ENCODE measurements at places on chromosomes 5 and 9.
A peak's percentile ranks its signal among the peaks of the same experiment; 100 is the strongest.

- DNase-seq: no peak
These were observed 8.5 kb downstream of the RXFP3 start for GRCh38 chr5:33944543-33945132.

GRCh38 chr9:34086864-34087263, 38.2 kb upstream of the UBAP2 start:
- DNase-seq: no peak

- peak; percentile 52 for DNase-seq
These were observed 7.5 kb downstream of the NHP2 start for GRCh38 chr5:178145965-178146820.

DNA sequence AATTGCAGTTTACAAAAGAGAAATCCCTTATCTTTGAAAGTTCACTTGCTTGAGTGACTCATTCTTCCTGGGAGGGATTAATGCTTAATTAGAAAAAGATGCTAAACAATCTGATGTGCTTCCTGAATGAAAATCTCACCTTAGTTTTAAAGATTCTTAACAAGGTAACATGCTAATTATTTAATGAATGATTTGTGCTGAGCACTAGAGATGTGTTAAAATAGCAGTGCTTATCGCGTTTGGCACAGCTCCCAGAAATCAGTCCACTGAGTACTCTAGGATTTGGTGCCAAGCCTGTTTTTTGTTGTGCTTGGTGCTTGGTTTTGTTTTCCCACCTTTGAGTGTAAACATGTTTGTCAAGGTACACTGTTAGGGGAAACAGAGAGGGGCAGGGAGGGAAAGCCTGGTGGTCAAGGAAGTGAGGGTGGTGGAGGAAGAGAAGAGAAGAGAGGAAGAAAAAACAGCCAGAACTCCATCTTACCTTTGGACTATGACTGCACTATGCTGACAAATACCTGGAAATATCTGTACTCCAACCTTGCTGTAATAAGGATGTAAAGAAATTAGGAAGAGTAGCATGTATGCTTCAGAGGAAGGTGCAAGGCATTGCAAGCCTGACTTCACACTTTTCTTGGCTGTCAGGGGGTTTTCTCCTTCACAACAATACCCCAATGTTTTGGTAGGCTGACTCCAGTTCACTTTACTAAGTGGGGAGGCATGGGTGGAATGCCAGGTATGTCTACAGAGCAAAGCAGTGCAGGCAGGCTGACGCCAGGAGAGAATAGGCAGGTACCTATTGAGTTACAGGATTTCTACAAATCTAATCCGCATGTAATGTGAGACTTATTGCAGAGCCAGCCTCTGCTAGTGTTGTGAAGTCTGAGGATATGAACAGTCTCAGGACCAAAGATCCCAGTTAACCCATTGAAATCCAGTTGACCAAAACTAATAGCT, 157.2 kb upstream of the ISL1 start:
- no peak for DNase-seq

DNA sequence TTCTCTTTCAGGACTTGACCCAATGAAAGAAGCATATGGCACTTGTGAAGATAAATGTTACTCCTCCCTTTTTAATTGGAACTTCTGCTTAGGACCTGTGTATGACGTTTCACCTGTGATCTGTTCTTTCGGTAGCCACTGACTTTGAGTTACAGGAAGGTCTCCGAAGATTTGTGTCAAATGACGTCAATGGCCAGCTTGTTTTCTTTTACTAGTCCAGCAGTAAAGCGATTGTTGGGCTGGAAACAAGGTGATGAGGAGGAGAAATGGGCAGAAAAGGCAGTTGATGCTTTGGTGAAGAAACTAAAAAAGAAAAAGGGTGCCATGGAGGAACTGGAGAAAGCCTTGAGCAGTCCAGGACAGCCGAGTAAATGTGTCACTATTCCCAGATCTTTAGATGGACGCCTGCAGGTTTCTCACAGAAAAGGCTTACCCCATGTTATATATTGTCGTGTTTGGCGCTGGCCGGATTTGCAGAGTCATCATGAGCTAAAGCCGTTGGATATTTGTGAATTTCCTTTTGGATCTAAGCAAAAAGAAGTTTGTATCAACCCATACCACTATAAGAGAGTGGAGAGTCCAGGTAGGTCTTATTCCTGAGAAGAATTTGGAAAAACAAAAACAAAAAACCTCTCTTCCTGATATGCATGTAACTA, 21.1 kb downstream of the SMAD5 start:
- DNase-seq: no peak

DNA sequence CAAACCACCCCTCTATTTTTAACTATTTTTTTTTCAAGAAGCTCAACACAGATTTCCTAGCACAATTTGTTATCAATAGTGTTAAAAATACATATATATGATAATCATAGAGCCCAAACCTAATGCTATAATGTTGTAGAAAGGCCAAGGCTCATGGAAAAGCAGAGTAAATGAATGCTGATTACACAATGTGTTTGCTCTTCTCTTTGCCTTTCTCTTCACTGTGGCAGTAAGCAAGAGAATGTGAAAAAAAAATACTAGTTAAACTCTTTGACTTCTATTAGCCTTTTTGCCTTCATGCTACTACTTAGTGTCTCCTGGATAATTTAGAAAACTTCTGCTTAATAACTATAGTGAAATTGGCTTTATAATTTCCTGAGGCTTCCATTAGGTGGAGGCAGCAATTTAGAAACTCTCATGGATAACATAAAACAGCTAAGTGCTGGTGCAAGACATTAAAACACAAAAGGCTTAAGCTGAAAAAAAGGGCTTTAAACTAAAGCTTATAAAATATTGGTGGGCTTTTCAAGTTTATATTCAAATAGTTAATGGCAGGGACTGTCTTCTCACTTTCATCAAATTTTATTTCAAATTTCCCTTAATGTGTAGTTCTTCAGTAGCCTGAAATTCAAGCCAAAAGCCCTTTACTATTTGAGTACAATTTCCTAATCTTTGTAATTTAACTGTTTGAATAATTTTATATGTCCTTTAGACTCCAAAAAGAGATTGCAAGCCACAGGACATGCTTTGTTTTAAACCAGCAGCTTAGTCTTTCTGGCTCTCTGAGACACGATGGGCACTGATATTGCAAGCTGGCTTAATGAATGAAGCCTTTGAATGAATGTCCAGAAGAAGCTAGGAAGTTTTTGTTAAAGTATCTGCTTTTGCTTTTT, 2031.8 kb upstream of the CDH6 start:
- DNase-seq: no peak

- no peak for DNase-seq
These were observed 273.5 kb upstream of the ST8SIA4 start for GRCh38 chr5:101176605-101177004.

DNA sequence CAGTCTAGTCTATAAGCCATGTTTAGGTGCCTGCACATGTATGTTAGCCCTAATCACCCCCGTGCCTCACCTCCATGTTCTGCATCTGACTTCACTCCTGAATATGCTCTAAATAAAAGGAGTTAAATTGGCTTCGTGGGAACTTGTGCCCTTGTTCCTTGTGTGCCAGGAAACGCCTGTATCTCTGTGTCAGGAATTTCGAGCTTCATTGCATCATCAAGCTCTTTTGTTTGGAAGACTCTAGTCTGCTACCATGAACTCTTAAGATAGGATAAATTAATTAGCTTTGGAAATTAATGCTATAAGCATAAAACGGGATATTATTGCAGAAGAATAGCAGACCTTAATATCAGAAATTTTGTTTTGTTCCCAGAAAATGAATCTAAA, 99.2 kb downstream of the ADCY2 start:
- DNase-seq: no peak

GRCh38 chr5:177350776-177351391, 584 bp downstream of the LMAN2 start:
- DNase-seq: no peak

DNA sequence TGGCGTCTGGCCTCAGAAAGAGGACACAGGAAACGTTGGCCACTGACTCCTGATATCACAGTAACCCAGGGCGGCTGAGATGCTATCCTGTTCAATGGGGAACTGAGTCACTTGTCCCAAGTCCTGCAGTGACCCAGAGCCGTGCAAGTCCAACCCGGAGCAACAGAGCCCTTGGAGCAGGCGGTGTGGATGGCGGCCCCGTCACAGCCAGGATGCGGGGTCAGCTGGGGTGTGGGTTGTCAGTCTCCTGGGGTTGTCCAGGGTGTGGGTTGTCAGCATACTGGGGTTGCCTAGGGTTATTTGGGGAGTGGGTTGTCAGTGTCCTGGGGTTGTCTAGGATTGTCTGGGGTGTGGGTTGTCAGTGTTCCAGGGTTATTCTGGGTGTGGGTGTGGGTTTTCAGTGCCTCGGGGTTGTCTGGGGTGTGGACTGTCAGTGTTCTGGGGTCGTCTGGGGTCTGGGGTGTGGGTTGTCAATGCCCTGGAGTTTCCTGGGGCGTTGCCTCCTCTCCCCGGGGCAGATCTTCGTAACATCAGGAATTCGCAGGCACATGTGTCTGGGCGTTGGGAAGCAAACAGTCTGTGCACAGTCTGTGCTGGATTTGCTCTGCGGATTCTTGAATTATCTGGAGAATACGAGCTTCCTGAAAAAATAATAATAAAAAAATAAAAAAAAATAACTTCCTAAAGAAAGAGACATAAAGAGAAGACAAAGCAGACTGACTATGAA, 257.5 kb downstream of the PARP8 start:
- no peak for DNase-seq

GRCh38 chr5:78628270-78628992, 20.1 kb downstream of the LHFPL2 start:
- no peak for DNase-seq

DNA sequence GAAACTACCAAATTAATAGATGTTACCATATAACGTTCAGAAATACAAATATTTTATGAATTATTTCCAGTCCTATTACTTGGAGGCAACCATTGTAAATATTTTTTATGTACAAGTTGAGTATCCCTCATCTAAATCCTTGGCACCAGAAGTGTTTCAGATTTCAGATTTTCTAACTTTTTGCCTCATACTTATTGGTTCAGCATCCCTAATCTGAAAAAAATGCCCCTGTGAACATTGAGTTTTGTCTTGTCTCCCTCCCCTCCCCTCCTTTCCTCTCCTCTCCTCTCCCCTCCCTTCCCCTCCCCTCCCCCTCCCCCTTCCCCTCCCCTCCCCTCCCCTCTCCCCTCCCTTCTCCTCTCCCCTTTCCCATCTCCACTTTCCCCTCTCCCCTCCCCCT, 40.6 kb downstream of the UBAP1 start:
- no peak for DNase-seq

- DNase-seq: no peak
These were observed 379.2 kb upstream of the CDH18 start for GRCh38 chr5:20367178-20367577.

- DNase-seq: no peak
These were observed 20.4 kb downstream of the AUH start for GRCh38 chr9:91341258-91341746.

GRCh38 chr9:17875886-17876285, 297.0 kb downstream of the SH3GL2 start:
- DNase-seq: no peak

GRCh38 chr9:108850293-108850897, 5.4 kb downstream of the ACTL7B start:
- DNase-seq: no peak

GRCh38 chr5:132681476-132681831, 7.7 kb downstream of the IL4 start:
- DNase-seq: no peak

DNA sequence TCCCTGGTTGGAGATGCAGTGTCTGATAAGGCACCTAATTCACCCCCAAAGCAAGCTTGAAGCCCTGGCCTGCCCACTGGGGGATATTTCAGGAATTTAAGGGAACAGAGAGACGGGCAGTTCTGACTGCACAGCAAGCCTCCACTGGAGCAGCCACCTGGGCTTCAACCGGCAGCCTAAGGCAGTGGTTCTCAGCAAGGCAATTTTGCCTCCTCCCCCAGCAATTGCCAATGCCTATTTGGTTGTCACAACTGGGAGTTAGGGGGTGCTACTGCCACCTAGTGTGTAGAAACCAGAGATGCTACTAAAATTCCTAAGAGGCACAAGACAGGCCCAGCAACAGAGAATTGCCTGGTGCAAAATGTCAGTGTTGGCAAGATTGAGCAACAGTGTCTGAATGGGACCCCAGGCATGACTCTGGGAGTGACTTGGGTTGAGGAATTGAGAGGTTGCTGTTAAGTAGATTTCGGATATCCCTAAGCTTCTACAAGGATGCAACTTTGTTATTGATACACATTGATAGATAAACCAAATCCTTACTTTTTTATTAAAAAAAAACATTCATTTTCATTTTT, 58.7 kb upstream of the CTSL start:
- DNase-seq: no peak

DNA sequence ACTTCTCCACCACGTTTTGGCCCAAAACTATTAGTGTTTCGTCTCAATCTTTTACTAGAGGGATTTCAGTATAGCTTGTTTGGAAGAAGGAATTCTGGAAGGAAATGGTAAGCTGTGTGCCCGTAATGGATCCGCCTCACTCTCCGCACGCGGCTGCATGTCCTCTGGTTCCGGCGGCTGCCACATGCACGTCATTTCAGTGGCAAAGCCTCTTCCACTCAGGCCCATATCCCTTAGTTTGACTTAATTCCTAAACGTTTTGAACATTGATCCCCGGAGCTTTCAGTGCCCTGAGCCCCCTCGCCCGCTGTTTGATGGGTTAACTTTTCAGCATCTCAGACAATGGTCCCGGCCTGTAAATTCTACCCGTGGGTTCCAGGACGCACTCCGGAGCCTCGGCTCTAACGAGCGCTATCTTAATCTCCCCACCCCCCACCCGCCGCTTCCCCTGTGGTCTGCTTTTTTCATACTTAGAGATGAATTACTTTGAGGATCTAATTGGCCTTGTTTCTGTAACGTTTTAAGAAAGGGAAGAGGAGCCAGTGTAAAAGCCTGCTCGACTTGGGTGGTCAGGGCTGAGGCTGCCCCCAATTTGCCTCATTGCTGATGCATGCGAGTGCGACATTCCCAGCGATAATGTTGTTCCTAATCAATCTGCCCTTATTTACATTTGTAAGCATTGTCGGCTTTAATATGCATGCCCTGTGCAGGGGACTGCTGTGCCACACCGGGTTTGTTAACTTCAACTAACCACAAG, 4.6 kb downstream of the PTCH1 start:
- no peak for DNase-seq

DNA sequence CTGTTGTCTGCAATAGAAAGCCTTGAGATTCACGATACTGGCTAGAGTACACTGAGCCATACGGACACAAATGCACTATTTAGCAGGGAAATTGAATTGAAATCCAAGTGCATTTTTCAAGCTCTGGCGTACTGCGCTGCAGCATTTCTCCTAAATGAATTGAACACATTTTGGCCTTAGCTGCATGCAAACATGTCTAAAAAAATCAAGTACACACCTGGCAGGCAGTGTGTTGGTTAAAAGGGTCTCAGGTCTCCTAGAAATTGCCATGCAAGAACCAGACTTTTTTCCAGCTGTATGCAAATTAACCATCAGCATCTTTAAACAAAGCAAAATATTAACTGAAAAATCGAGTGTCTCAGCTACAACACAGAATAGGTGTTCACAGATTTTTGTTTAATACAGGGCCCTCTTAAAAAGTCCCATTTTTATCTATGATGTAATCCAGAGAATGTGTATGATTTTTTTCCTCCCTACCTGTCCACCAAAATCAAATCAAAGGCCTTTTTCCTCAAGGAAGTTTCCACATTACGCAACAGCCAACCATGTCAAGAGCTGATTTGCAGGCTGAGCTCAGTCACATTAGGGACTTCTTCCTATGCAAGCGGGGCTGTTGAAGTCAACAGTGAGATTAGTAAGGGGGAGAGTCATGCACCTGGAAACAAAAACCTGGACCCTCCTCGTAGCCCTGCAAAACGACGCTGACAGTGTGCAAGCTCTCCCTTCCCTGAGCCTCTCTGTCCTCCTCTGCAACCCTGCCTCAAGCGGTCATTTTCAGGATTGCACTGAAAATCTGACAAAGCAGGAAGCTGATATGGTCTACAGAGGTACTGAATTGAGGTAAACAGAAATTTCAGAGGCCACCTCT, 14.1 kb upstream of the SFXN1 start:
- peak; percentile 40 for DNase-seq

Data from stimulated activated CD8-positive, alpha-beta memory T cell treated with anti-CD3 and anti-CD28 coated beads, Interleukin-7, amount 100 ng/mL, for 24 hours (primary cell).